Stimulated activated CD4-positive, alpha-beta T cell treated with anti-CD3 and anti-CD28 coated beads, TNF-alpha, amount 100 ng/mL, for 1 hour (primary cell): ENCODE measurements at places on chromosomes 12 and 14.

GRCh38 chr14:77040059-77040740 lies 11.7 kb upstream of the IRF2BPL start:
- peak; percentile 96 for DNase-seq

- no peak for DNase-seq
Observed at GRCh38 chr14:34169561-34169960, 218.7 kb upstream of the EGLN3 start.

DNA sequence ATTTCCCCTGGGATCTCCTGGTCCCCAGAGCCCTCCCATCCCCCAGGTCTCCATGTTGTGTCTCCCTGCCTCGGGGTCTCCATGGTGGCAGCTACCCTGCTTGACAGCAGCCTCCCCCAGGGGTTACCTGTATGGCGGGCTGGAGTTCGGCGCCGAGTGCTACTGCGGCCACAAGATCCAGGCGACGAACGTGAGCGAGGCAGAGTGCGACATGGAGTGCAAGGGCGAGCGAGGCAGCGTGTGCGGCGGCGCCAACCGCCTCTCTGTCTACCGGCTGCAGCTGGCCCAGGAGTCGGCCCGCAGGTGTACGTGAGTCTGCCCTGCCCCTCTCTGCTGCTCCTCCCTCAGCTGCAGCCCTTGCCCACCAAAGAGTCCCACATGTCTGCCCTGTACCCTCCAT lies 80.9 kb downstream of the WSCD2 start:
- DNase-seq: no peak

DNA sequence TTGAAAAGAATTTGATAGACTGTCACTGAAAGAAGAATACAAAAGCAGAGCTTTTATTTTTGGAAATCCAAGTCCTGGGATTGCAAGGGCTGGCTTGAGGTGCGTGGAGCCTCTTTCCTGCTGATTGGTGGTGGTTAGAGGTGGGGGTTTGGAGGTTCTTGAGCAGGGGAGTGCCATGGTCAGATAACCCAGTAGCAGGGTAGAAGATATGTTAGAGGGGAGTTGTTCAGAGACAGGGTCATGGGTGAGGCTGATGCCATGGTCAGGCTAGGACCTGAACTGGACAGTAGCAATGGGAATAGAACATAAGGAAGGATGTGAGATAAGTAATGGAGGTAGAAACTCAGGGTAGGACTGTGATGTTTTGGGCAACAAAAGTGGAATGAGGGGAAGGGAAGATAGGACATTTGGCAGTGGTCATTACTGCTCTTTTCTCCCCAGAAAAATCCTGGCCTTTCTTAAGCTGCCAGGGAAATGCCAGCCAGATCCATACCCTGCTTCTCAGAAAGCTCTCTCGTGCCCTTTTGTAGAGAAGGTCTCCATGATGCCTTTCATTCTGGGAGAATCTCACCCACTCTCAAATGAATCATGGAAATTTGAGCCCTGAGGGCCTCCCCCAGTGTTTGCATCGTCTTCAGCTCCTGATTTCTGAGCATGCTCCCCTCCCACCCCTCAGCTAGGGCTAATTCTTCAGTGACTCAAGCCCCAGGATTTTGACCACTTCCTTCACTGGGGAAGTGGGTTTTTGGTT lies 9.5 kb downstream of the EMP1 start:
- no peak for DNase-seq

GRCh38 chr12:99026332-99027054 lies 381.4 kb downstream of the APAF1 start:
- no peak for DNase-seq

DNA sequence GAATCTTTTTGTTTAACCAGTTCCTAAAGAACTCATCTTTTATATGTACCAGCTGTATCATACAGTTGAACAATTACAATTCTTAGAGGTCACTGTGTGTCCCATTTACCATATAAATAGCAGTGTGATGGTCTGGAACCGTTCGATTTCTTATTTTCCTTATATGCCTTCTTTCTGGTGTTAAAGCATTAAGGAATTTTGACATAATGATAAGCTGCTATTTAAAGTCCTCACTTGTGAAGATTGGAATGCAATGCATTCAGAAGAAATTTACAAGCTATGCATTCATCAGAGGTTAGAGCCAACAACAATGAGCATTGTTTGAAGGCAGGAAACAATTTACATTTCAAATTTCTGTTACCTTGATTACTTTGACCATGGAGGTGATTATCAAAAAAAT lies 80.0 kb upstream of the PRICKLE1 start:
- DNase-seq: no peak

- no peak for DNase-seq
Observed at GRCh38 chr12:108307006-108307405, 32.1 kb downstream of the CMKLR1 start.

DNA sequence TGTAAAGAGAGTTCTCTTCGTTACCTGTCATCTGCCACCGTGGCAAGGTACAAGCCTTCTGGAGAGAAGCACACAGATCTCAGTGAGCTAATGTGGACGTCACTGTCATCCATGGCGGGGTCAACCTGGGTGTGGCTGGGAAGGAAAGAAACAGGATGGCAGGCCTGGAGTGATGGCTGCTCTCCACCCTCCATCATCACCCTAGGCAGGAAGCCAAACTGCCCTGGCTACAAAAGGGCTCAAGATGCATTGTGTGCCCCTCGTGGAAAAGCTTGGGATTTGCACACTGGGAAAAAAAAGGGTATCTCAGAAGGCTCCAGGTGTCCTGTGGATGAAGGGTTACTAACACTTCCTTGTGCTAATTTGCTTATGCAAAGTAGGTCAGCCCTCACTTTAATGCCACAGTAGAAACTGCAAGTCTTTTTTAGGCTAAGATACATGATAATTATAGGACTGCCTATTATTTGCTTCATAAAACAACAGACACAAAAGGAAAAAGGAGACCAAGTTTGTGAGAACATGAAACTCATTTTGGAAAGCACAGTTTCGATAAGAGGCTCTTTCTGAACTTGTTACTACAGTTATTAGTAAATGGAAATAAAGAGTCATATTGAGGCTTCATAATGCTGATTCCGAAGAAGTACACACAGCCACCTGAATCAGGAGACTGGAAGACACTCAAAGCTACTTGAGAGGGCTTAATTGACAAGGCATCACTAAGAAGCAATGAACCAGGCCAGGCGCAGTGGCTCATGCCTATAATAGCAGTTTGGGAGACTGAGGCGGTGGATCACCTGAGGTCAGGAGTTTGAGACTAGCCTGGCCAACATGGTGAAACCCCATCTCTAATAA lies 18.9 kb downstream of the RFC5 start:
- DNase-seq: no peak

GRCh38 chr14:35400648-35401421 lies 3.7 kb downstream of the NFKBIA start:
- DNase-seq: no peak

- DNase-seq: no peak
Observed at GRCh38 chr14:89025561-89026236, 201.2 kb downstream of the TTC8 start.

DNA sequence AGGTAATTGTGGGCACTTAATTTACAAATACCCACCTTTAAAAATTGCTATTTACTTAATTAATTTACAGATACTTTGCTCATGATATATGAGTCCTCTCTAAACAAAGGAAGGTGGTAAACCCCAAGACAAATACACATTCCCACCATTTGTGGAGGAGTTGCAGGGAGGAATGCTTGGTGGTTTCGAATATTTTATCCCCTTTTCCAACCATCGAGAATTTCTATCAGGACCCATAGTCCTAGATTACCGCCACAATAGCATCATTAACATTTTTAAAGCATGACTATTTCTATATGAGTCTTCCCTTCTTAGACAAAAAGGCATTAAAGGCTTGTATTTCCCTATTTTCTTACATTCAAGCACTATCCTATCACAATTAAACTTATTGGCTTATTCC lies 34.2 kb upstream of the PLEKHA5 start:
- no peak for DNase-seq

DNA sequence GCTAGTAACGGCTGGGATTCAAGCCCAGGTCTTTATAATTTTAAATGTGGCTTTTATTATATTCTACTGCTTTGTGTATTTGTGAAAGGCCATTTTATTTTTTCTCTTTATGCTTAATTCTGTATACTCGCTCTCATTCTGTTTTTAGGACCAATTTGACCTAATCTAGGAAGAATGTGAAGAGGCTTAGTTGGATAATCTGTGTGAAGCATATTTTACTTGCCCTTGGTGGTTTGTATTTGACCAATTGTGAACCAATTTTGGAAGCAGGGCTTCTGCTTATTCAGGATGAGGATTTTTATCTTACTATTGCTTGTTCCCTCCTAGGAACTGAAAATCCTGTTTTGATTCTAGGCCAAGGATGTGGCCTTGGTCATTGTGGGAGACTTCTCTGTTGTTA lies 113.1 kb downstream of the TTC6 start:
- no peak for DNase-seq

DNA sequence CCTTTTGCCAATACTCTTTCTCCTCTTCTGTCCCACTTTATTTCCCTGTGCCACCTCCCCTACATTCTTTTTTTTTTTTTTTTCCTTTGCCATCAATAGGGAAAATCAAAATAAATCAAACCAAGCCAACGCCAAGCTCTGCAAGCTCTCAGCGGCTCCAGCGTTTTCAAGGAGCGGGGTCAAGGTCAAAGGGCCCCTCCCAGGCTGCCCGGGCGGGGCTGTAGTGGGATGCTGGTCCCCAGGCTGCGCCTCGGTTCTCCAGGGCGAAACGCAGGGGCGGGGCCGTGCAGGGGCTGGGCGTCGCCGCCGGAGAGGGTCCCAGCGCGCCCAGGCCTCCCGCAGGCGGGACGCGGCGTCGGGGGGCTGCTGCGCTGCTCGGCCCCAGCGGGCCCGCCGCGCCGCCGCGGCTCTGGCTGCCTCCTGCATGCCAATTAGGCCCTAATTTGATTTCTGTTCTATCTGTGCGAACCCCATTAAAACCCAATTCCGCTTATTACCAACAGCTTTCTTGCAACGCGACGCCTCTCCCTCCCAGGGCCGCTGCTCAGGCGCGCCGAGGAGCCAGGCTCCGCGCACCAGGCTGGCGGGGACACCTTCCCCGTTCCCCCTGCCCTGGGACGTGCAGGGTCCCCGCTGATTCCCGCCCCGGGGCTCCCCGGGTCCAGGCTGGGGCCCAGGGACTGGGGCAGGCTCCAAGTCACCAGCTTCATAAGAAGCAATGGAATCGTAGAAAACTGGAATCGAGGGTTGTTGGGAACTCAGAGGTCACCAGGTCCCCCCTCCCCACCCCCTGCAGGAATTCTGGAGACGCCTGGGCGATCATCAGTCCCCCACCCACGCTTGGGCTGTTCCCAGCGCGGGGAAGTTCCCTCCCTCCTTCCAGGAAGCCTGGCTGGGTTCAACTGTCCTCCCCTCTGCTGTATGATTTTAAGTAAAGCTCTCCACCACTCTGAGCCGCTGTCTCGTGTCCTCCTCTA lies 50.7 kb upstream of the MAP1LC3B2 start:
- DNase-seq: peak; percentile 15

GRCh38 chr12:133204264-133204603 lies 22.9 kb downstream of the ZNF268 start:
- DNase-seq: no peak

GRCh38 chr12:121252712-121253345 lies 42.9 kb downstream of the P2RX4 start:
- no peak for DNase-seq

DNA sequence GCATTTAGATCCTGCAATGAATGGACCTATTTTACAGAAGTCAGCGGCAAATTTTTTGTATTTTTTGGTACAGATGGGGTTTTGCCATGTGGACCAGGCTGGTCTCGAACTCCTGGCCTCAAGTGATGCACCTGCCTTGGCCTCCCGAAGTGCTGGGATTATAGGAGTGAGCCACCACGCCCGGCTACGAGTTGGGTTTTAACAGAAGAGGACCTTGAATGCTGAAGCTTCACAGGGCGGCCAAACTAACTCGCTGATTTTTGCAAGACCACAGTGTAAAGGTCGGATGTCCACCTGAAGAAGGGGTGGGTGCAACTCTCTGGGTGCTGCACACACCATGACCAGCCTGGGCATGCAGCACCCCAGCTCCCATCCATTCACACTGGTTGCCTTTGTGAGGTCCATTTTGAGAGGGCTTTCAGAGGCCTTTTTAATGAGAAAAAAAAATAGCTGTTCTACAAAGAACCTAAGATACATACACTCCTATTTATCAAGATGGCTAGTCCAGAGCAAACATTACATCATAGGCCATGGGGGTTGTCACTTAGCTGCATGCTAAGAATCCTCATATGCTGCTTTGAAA lies 21.6 kb upstream of the CDK2AP1 start:
- DNase-seq: no peak

DNA sequence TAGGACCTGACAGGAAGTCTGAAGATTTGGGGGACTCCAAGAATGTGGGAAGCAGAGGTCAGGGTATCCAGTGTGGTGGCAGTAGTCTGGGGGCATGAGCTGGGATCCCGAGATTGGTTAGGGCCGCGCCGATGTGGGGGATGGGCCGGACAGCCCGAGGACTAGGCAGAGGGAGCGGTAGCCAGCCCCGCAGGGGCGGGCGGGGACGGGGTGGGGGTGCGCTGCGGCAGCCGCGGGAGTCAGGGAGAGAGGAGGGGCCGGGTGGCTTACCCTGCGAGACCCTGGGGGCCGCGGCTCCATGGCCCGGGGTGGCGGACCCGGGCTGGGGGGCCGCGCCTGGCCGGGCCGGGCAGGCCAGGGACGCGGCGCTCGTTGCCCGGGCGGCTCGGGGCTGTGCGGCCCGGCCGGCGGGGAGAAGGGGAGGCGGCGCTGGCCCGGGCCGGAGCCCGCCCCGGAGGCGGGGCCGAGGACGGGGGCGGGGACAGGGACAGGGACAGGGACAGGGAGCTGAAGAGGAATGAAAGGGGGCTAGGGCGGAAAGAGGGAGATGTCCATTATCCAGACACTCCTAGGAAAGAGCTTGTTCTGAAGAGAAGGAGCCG lies 5.6 kb downstream of the ZNF385A start:
- no peak for DNase-seq

DNA sequence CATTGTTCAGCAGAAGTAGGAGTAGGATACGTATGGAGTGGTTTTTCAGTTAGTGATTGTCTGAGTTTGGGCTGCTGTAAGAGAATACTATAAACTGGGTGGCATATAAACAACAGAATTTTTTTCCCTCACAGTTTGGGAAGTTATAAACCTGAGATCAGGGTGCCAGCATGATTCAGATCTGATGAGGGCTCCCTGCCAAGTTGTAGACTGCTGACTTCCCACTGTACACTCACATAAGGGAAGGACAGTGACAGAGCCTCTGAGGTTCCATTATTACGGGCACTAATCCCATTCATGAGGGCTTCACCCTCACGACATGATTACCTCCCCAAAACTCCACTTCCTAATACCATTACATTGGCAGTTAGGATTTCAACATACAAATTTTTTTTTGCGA lies 50.7 kb downstream of the ACSM4 start:
- DNase-seq: no peak

DNA sequence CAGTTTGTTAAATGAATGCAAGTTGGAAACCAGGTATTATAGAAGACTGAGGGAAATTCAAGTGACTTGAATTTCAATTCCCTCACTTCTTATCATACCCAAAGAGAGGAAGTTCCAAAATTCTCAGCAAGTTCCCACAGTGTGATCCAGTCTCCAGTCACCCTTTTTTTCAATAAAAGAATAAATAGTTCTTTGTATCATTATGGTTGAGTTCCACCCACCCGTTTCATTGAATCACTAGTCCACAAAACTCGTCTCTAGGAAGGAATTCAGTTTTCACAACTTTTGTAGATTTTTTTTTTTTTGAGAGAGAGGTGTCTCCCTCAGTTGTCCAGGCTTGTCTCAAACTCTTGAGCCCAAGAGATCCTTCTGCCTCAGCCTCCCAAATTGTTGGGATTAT lies 1.6 kb upstream of the TMEM30B start:
- DNase-seq: no peak

- no peak for DNase-seq
Observed at GRCh38 chr14:69285661-69286255, 25.8 kb downstream of the GALNT16 start.

GRCh38 chr14:64220466-64220865 lies 73.7 kb downstream of the ESR2 start:
- DNase-seq: no peak

- DNase-seq: peak; percentile 44
Observed at GRCh38 chr14:100078997-100079725, 13.9 kb downstream of the EVL start.
